ENCODE measurements at places on chromosomes 6 and 20. TPM values are rescaled to one million over a fixed set of nuclear protein-coding genes. Genes with fewer than 3 reads are reported as not detected.

DNA sequence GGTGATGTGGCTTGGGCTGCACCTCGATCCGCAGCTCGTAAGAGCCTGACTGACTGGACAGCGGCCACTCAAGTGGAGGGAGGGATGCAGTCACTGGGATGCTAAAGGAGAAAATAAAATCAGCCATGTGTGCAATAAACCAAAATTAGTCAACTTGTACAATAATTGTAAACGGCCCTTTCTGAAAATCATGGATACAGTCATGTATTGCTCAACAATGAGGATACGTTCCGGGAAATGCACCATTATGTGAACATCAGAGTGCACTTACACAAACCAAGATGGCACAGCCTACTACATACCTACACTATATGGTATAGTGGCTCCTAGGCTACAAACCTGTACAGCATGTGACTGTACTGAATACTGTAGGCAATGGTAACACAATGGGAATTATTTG lies 25.7 kb downstream of the NFATC2 start:
- no peak for DNase-seq

DNA sequence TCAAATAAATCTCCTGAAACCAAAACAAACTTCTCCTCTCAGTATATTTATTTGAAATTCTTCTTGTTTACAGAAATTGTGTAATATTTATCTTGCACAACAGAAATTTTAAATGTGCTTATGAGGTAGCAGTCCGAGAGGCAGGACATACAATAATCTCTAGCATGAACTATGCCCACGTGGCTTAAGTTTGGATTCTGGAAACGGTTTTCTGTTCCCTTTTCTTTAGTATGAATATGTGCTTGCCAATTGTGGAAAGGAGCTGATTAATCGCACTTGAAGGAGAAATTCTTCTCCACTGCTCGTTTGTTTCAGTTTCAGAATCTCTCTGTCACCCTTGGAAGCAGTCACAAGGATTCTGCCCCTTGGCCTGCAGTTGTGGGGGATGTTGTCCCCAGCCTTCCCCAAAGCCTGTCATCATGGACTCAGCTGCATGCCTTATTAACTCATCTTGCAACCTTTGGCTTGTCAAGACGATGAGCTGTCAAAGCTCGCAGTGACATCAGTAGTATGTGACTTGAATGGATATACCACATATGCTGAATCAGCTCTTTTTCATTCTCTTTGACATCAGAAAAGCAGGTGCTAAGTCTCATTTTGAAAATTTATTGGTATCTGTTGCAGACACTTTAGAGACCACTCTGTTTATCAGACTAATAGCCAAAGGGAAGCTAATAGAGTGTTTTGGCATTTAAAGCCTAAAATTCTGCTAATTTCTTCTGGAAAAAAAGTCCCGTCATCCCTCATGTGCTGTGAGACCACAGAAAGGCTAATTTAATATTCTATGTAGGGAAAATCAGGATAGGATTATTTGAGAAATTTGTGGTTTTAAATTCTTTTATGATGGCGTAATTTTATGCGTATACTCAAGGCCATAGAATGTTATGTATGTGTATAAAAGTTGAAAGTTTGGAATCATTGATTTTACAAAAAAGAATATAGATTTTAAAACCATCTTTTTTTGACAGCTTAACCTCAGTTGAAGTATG lies 186.8 kb downstream of the ARID1B start:
- DNase-seq, result peak; percentile 50

- no peak for DNase-seq
Observed at GRCh38 chr20:57936636-57937385, 227.0 kb upstream of the PMEPA1 start.

DNA sequence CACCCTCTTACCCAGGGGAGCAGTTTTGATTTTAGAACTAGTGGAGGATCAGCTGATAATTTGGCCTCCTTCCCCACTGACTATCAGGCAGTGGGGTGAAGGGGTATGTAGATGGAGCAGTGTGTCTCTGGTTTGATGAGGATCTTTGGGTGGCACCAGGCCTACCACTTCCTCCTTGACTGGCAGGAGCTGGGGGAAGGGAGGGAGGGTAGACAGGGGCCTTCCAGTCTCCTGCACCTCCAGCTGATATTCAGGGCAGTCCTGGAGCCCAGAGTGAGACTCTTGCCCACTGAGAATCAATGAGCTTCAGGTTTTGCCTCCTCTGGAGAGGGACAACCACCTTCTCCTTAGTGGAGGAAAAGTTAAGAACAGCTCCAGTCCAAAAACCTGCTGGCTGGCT lies 3.2 kb downstream of the DEF6 start:
- no peak for DNase-seq

DNA sequence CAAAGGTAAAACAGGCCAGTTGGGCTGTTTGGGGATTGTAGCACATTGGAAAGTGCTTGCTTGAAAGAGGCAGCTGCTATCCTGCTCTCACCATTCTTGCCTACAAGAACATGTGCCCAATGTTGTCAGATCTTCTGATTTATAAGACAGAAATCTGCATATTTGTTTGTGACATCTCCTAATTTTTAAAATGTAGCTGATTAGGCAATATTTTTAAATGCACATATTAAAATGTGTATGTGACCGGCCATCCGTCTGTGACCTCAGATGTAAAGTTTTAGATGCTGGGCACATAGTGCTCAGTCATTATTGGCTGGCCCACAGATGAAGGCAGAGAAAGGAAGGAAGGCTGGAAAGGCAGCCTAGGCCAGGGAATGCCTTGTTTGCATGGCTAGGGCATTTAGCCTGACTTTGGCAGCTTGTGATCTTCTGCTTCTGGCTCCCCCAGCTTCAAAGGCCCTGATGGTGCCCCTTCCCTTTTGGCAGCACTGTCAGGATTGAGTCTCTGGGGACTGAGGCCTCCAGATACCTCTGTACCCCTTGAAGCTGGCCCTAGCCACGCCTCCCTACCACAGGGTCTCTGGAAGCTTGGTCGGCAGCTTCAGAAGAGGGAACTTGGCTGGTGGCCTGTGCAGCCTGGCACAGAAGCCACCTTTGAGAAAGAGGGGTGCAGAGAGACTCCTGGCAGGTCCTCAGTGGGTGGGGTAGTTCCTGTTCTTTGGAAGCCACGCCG lies 6.4 kb downstream of the SNPH start:
- no peak for DNase-seq

DNA sequence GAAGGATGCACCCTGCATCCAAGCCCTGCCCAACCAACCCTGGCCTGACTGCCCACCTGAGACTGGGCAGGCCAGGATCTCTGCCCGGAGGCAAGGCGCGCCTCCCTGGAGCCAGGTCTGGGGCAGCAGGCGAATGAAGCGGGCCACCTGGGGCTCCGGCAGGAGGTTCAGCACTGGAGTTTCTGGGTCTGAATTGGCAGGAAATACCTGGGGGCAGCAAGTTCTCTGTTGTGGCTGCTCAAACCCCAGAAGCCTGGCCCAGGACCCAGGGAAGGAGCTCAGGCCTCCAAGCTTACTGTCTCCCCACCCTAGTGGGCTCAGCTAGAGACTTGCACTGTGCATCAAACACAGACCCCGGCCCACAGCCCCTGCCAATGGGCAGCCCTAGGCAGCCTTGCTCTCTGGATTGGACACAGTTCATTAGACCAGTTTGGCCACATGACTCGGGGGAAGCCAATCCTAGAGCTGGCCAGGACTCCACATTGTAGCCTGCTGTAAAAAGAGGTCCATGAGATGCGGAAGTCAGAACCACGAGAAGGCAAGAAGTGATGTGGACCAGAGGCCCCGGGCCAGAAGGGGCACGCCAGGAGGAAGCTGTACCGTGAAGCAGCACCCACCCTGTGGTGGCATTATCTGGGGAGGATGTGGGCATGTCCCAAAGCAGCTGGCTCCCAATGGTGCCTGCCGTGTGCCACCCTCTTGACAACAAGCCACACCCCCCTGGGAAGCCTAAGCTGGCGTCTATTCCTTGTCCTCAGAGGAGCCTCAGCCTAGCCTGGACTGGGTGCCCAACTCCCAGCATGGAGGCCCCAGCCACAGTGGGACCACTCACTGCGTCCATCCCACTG lies 3.1 kb downstream of the CPXM1 start:
- DNase-seq, result no peak

MACROD2 gene
- 1.1 TPM for total RNA-seq

Measured in LHCN-M2 (cell line).